ENCODE measurements at places on chromosomes 4 and X.

- no peak for DNase-seq
Measured at GRCh38 chr4:45072981-45073380, 346.6 kb upstream of the GNPDA2 start.

GRCh38 chr4:153257151-153257620 is 52.9 kb downstream of the TRIM2 start:
- DNase-seq = peak; percentile 38

DNA sequence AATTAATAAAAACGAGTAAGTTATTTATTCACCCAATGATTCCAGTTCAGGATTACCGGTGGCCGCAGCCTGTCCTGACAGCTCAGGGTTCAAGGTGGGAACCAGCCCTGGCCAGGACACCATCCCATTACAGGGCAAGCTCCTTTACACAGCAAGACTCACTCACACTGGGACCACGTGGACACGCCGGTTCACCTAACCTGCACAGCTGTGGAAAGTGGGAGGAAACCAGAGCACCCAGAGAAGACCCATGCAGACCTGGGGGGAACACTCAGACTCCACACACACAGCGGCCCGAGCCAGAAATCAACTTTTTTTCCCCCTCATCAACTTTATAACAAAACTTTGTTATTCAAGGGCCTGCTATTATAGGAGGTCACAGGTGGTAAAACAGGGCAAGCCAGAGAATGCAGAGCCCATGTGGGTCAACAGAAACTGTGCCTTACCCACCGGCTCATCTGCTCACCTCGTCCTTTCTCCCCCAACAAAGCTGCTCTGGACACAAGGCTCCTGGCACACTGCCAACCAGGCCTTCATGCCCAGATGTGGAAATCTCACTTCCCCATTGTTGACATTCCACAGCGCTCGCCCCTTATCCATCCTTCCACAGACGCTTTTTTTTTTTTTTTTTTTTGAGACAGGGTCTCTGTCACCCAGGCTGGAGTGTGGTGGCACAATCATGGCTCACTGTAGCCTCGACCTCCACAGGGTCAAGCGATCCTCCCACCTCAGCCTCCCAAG is 8.0 kb upstream of the ODAPH start:
- no peak for DNase-seq

DNA sequence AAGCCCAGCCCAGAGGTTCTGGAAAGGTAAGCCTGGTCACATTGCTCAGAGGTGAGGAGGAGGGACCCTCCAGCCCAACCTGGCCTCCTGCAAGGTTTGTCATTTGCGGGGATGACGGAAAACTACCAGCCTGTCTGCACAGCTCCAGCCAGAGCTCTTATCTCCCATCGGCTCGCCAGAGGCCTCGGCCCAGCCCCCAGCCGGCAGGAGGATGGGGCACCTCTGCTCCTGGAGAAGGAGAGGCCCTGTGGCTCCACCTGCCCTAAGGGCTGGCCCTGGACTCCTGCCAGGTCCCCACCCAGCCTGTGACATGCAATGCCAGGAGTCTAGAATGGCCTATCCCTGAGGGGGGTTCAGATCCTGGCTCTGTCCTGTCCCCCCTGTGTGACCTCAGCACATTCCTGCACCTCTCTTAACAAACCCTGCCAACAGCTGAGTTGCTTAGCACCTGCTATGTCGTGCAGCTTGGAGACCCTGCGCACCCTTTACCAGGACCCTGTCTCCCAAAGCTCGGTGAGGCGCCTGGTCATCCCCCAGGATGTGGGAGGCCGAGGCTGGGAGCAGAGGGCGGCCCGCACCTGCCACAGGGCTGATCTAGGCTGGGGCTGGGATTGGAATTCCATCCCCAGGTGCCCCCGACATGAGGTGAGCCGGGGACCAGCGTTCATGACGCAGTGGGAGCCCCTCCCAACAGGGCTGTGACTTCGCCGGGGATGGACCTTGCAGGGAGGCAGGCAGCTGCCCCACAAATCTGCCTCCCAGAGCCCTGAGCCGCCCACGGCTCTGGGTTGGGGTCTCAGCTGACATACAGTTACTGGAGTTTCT is 14.4 kb downstream of the ADRA2C start:
- no peak for DNase-seq

GRCh38 chr4:174210952-174211490 is 72.4 kb downstream of the FBXO8 start:
- no peak for DNase-seq

- DNase-seq = no peak
Measured at GRCh38 chr4:5921101-5921980, 28.5 kb upstream of the CRMP1 start.

- DNase-seq = no peak
Measured at GRCh38 chrX:107775000-107775733, 420 bp downstream of the TSC22D3 start.

DNA sequence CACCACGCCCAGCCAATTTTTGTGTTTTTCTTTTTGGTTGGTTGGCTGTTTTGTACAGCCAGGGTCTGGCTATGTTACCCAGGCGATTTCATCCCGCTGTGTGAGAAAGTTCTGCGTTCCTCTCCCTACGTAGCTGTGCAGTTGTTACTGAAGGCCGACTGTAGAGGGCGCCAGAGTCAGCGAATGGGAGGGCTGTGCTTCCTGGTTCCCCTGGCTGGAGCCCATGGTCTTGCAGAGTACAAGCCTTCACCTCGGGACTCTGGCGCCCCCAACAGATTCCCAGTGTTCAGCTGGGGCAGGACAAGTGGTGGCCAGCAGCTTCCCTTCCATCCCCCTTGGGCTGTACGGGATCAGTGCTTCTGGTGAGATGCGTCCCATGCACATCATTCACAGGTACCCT is 5.6 kb upstream of the CT45A1 start:
- peak; percentile 77 for DNase-seq

GRCh38 chr4:1209821-1210220 is 37.4 kb upstream of the SPON2 start:
- DNase-seq = no peak

DNA sequence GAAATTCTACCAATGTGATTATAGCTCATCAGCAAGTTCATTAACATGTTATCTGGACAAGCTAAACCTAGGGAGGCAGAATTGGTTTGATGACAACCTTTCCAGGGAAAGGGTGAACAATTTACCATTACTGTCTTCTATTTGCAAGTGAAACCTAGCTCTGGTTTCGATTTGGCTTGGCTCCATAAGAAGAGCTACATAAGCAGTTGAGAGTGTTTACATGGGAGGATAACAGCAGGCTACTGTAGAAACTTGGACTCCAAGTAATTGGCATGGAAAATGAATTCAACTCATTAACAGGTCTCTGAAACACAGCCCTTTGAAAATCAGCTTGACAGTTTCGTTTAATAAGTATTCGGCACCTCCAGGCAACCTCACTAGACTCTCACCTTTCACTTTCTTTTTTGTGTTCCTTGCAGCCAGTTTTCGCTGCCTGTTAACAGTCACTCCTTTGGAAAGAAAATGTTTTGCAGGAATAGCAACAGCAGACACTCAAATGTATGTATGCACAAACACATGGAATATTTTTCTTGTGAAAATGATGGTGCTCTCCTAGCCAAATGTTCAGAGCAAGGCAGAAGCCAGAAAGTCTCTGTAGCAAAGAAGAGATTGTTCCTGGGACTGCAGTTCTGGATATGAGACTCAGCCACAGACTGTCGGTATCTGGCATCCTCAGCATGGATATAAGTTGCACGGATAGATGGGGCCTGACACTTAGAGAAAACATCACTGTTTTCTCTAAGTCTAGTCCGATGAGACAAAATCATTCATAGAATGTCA is 27.5 kb downstream of the POU3F4 start:
- no peak for DNase-seq

DNA sequence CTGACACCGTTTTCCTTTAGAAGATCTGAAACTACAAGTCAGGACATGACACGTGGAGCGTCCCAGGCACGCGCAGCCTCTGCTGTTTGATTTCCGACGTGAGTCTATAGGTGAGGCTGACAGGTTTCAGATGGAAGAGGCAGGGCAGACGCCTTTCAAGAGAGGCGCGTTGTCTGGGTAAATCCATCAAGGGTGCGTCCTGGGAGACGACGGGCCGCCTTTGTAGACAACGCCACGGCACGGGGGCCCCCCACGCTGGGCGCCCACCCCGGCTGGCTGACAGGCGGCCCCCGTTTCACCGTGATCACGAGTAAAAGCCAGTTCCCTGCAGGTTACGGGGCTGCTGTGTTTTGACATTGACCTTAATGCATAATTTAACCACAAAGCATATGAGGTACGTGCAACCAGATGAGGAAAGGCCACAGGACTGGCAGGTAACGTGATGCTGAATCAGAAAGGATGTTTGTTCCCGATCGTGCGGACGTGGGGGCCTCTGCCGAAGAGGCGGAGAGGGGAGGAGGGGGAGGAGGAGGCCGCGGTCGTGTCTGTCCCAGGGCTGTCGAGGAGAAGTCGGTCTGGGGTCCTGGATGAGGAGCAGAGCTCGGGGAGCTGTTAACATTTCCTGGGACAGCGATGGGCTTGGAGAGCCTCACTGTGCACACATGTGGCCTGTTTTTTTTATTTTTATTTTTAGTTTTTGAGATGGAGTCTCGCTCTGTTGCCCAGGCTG is 51.1 kb upstream of the PPP2R3B start:
- DNase-seq = no peak

DNA sequence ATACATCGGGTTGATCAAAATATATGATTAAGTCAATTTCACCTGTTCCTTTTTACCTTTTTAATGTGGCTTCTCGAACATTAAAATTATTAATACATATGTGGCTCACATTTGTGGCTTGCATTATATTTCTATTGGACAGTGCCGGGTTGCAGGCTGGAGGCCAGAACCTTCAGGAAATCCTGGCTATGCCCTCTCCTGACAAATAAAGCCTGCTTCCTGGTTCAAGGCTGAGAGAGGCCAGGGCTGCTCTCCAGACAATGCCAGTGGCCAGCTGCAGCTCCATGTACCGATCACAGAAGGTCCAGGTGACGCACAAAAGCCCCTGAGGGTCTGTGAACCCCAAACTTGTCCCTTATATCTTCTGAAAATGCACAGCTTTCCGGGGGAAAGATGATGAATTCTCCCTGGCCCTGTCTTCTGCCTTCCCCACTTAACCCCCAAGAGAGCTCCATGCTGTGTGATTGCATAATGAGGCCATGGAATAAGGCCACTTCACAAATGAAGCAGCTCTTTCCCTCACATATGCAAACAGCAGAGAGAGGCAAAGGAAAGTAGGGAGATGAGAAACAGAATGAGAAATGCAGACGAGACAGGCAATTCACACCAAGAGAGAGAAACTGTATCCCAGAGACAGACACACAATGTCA is 241.2 kb downstream of the BCOR start:
- no peak for DNase-seq

DNA sequence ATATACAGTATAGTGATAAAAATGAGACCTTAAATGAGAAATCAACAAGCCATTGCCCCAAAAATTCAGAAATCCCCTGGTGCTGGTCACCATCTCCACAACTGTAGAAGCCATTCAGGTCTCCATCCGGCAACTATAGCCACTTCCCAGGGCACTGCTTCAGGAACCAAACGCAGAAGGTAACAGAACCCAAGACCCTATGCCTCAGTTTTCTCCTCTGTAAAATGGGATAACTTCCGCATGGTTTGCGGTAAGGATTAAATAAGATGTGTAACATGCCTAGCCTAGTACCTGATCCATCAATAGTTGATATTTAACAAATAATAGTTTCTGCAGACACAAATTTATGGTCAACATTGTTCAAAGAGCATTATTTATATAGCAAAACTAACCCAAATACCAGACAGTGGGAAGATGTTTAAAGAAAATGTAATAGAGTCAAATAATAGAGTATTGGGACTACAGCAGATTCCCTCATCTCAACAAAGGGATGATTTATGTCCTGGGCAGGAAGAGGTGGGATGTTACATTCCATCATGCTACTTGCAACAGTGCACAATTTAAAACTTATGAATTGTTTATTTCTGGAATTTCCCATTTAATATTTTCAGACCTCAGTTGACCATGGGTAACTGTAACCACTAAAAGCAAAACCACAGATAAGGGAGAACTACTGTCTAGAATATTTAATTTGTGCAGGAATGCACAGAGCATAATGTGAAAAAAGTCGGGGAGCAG is 30.0 kb downstream of the IRF2 start:
- DNase-seq = no peak

DNA sequence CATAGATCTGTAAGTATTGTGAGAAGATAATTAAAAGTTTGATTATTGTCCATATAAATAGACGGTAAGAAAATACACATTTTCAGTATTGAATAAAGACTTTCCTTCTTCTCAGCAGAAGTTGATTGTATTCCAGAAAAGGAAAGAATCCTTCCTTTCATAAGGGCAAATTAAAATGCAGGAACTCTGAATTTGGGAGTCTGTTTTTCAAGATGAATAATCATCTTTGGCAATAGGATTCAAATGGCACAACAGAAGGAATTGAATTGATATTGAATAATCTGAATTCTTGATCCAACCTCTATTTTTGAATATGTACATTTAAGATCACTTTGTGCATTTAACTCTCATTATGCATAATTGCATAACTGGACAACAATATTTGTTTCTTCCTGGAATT is 149.3 kb downstream of the DMD start:
- DNase-seq = no peak

DNA sequence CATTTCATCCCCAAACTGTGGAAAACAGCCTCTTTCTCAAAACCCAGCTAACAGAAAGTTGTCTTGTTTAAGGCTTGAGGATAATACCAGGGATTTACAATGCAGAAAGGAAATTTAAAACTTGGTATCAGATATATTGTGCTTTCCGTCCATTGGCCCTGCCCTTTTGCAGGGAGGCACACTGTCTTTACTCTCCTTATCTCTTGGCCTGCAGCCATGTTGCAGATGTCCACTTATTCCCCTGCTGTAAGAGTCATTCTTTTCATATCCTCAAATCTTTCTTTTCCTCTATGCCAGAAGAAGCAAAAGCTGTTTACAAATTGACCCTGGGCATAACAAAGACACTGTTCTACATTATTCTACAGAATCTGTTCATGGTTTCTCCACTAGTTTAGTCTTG is 75.6 kb upstream of the DYNLT3 start:
- DNase-seq = no peak

- DNase-seq = peak; percentile 75
Measured at GRCh38 chr4:139828966-139829664, 163.5 kb downstream of the MGST2 start.

DNA sequence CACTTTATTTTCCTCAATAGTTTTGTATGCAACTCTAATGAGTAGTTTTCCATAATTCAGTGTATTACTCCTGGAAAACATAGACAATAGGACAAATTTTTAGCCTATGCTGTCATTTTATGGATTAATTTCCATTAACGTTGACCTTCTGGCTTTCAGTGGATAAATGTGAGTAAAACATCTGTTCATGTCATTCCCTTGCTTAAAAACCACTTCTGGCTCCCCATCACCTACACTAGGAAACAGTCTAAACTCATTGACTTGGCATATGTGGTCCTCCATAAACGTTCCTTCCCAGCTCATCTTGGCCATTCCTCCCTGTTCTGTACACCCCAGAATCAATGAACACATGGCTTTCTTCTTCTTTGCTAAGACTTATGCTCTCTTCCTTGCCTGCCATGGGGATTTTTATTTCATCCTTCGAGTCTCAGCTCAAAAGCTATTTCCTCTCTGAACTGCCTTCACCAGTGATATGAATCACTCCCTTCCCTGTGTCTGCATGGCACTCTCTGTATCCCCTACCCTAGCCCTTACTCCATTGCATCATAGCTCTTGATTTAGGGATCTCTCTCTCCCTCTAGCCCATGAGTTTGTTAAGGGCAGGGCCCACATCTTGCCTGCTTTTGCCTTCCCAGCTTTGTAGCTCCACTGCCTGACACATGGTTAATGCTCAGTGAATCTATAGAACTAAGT is 34.8 kb downstream of the DOCK11 start:
- DNase-seq = peak; percentile 42

GRCh38 chr4:76426272-76426671 is 5.3 kb upstream of the CCDC158 start:
- no peak for DNase-seq

Measured in common myeloid progenitor, CD34-positive (primary cell).